ENCODE measurements at places on chromosomes 5 and 9. TPM values are rescaled to one million over a fixed set of nuclear protein-coding genes. Genes with fewer than 3 reads are reported as not detected.

Gene HAND1
- not detected for total RNA-seq

Gene PCDHAC2
- 28.8 TPM for total RNA-seq

Gene NTRK2
- 151 TPM for total RNA-seq

Gene DCAF10
- 24.1 TPM for total RNA-seq

Gene C9orf153
- 0.25 TPM for total RNA-seq

Gene CARD6
- total RNA-seq = 0.74 TPM

Gene GNG10
- 28.3 TPM for total RNA-seq

Gene BAAT
- under 0.01 TPM for total RNA-seq

Gene SEMA5A
- 17.9 TPM for total RNA-seq

Gene LECT2
- total RNA-seq = not detected

Gene PCDHGA3
- 6.6 TPM for total RNA-seq

Gene IQGAP2
- 20.7 TPM for total RNA-seq

Gene INIP
- 20.4 TPM for total RNA-seq

Gene ST8SIA4
- 38.8 TPM for total RNA-seq

Gene C5
- total RNA-seq = 5.9 TPM

Gene SLC23A1
- not detected for total RNA-seq

Gene PCDHGA10
- 14.5 TPM for total RNA-seq

Gene LCP2
- total RNA-seq = 0.98 TPM

Gene KIAA1958
- 15.2 TPM for total RNA-seq

Gene OGN
- total RNA-seq = 22.9 TPM

Gene PIP5K1B
- 4.9 TPM for total RNA-seq

Gene EPB41L4B
- total RNA-seq = 2.0 TPM

Gene FRRS1L
- 65.9 TPM for total RNA-seq

Gene FRMD3
- 34.7 TPM for total RNA-seq

Gene OR2V2
- total RNA-seq = not detected

All from temporal lobe (tissue), 4 donors.